ENCODE measurements at places on chromosomes 16 and 17.
A peak's percentile ranks its signal among the peaks of the same experiment; 100 is the strongest.

DNA sequence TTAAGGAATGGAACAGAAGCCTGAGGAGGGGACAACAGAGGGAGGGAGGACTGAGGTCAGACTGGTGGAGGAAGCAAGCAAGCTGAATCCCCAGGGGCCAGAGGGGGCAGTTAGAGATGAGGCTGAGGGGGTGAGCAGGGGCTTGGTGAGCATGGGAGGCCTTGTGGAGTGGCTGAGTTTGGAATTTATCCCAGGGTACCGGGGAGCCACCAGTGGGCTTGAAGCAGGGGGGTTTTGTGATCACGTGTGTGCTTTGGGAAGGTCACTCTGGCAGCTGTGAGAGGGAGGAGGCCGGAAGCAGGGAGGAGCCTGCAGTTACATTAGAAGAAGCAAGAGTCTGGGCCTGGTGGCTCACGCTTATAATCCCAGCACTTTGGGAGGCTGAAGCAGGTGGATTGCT, 9.8 kb upstream of the CTCF start:
- DNase-seq = no peak
- no peaks in the 10 kb centered on the region for H3K27me3 ChIP-seq
- H3K36me3 ChIP-seq = peaks cover 19% of the 10 kb centered on the region

DNA sequence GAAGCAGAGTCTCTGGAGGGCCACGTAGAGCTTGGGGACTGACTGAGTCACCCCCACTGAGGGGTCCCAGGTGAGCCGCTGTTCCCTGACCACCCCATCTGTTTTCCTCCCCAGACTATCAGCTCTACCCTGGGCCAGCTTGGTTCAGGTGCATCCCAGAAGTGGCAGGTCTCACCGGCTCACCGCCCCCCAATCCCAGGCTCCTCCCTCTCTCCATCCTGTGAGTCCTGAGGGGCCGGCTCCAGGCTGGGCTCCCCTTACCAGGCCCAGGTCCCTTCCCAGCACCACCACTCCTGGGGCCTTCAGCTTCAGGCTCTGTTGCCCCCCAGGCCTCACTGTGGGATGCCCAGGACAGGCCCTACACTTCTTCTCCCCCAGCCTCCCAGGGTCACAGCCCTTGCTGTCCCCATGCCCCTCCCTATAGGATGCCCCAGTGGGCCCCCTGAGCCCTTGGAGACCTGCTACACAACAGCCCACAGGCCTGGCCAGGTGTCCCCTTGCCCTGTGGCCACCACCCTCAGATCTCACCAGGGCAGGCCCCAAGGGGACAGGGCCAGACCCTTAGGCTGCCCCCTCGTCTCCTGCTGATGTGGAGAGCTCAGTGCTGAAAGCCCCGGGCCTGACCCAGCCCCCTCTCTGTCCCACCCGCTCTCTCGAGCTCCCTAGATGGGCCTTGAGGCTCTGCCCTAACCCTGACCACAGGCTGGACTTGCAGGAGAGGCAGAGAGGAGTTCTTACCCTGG, 40.4 kb downstream of the TNFRSF13B start:
- H3K27me3 ChIP-seq = peaks cover 20% of the 10 kb centered on the region
- no peaks in the 10 kb centered on the region for H3K36me3 ChIP-seq
- no peaks in the 10 kb centered on the region for H3K4me1 ChIP-seq
- DNase-seq = no peak
- H3K4me3 ChIP-seq = no peak overlapping the region
- H3K27ac ChIP-seq = no peak overlapping the region

- DNase-seq = no peak
- H3K4me1 ChIP-seq = peaks cover 4% of the 10 kb centered on the region
- H3K4me3 ChIP-seq = no peak overlapping the region
Measured at GRCh38 chr17:77120868-77121267, 19.9 kb upstream of the SEC14L1 start.

GRCh38 chr17:64203630-64204029, 59.4 kb downstream of the TEX2 start:
- H3K4me3 ChIP-seq = no peak overlapping the region
- H3K36me3 ChIP-seq = no peaks in the 10 kb centered on the region
- H3K27ac ChIP-seq = no peak overlapping the region
- H3K27me3 ChIP-seq = no peaks in the 10 kb centered on the region
- no peak for DNase-seq

GRCh38 chr17:68398691-68399637, 58.3 kb downstream of the WIPI1 start:
- H3K36me3 ChIP-seq = no peaks in the 10 kb centered on the region
- H3K27ac ChIP-seq = no peak overlapping the region
- no peak overlapping the region for H3K4me3 ChIP-seq
- DNase-seq = no peak
- no peaks in the 10 kb centered on the region for H3K4me1 ChIP-seq

DNA sequence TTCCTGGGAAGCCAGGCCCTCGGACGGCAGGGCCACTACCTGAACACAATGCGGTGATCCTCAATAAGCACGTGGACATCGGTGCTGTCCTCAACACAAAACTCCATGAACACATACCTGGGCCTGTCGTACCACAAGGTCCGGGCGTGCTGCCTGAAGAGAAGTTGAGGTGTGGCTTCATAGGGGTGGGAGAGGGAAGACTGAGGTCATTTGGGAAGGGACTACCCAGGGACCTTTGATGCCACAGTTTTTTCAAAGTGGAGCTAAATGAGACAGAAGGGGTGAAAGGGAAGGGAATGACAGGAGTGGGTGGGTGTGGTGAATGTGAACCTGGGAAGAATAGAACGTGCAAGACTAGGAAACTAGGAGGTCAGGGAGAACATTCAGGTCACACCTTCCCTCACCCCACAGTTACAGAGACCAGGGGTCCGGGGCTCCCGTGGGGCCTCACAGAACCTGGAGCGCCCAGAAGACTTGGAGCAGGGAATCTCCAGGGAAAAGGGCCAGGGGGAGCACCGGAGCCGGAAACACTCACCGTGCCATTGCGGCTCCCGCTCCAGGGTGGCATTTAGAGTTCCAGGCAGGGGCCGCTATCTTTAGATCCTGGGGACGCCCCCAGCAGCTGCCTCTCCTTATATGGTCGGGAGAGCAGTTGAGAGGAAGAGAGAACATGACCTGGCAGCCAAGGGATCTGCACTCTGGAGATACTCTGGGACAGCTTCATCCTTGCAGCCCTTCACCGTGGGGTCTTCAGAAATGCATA, at the start of gene PTGES3L:
TSS of gene PTGES3L (minus strand) at position 570 of the 763 bp plus-strand sequence. CDS start at position 543, 27 bp downstream.
- H3K27me3 ChIP-seq = no peaks in the 10 kb centered on the region
- H3K4me3 ChIP-seq = peak within 1 kb of the TSS; percentile 84
- peaks cover 27% of the 10 kb centered on the region for H3K4me1 ChIP-seq
- DNase-seq = peak; percentile 35
- H3K36me3 ChIP-seq = peaks cover 12% of the 10 kb centered on the region
- H3K27ac ChIP-seq = peak within 1 kb of the TSS; percentile 72

DNA sequence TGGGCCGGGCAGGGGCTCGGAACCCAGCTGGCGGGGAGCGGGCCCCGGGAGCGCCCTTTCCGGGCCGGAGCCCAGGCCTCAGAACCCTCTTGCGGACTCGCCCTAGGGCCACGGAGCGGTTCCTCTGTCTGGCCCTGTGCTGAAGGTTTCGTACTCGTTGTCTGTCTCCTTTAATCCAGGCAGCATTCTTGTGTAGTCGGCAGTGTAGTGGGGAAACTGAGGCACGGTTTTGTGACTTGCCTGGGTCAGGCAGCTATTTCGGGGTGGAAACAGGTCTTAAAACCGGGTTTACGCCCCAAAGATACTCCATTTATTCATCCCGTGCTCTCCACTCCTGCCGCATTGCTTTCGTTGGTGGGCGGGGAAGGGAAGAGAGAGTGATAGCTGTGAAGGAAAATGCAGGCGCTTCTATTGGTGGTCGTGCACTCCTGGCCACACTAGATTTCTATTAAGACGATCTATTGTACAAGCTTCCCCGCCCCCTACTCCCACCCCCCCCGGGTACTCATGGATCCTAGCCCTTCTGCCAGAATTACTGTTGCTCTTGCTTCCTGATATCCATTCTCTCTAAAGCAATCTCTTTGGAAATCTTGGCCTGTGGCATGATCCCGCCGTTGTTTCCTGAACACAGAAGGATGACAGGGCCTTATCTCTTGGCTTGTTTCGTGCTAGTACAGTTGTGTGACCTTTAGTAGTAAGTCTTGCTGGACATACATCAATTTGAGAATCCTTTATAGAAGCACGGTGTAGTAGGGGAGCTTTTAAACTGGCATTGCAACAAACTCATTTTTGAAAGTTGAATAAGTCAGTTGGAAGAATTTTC, 751 bp downstream of the DCAF7 start:
- H3K4me1 ChIP-seq = peaks cover 29% of the 10 kb centered on the region
- no peak for DNase-seq
- no peaks in the 10 kb centered on the region for H3K36me3 ChIP-seq
- peak overlapping the region; percentile 84 for H3K4me3 ChIP-seq
- peak overlapping the region; percentile 89 for H3K27ac ChIP-seq
- H3K27me3 ChIP-seq = no peaks in the 10 kb centered on the region

- H3K36me3 ChIP-seq = peaks cover 3% of the 10 kb centered on the region
- no peak overlapping the region for H3K4me3 ChIP-seq
- H3K27me3 ChIP-seq = no peaks in the 10 kb centered on the region
- H3K27ac ChIP-seq = no peak overlapping the region
- DNase-seq = no peak
- peaks cover 23% of the 10 kb centered on the region for H3K4me1 ChIP-seq
Measured at GRCh38 chr17:9232591-9233270, 211.4 kb downstream of the NTN1 start.

- H3K27ac ChIP-seq = no peak overlapping the region
- H3K4me3 ChIP-seq = no peak overlapping the region
- H3K36me3 ChIP-seq = peaks cover 35% of the 10 kb centered on the region
- peaks cover 19% of the 10 kb centered on the region for H3K4me1 ChIP-seq
Measured at GRCh38 chr17:1580979-1581676, 18.5 kb upstream of the PITPNA start.

Measured in tibial artery (tissue), 4 donors.